Endothelial cell (in vitro differentiated cells): ENCODE measurements at places on chromosomes 6 and 20.

GRCh38 chr6:135280375-135281136, 99.4 kb downstream of the MYB start:
- DNase-seq, result no peak

GRCh38 chr6:2127484-2127911, 117.9 kb downstream of the GMDS start:
- peak; percentile 6 for DNase-seq

DNA sequence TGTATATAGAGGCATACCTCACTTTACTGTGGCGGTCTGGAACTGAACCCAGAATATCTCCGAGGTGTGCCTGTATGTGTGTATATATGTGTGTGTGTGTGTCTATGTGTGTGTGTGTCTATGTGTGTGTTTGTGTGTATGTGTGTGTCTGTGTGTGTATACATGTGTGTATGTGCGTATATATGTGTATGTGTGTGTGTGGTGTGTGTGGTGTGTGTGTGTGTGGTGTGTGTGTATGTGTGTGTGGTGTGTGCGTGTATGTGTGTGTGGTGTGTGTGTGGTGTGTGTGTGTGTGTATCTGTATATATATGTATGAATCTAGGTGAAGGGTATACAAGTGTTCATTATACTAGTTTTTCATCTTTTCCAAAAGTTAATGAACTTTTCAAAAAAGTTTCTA, 4.2 kb upstream of the NPEPL1 start:
- DNase-seq, result no peak

DNA sequence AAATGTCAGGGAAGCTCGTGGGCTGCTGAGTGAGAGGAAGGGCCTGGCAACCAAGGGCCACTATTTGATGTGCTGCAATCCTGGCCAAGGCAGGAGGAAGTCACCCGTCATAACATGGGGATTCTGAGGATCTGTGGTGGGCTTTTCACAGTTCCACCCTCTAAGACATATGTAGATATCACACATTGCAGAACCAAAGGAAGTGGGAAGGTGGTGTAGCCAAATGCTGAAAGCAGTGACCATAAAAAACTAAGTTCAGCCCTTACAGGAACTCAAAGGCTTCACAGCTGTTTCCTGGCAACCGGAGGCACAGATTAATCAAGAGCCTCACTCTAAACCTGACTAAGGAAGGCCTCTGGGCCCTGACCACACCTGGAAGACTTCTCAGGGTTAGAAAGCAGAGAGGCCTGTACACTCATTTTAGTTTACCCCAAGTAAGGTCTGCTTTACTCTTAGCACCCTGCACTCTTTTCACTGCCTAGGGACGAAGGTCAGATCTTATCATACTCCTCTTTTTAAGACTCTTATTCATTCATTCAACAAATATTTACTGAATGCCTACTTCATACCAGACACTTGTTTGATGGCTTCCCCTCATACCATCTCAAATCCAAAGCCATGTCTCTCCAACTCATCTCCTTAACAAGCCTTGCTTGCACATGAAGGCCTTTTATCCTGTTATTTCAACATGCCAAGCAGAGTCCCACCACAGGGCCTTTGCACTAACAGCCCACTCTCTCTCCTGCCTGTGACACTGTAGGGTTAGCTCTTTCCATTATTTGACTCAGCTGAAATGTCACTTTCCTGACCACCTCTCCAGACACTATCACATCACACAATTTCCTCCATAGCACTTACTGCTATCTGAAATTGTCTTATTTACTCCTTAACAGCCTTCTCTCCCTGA, 2.6 kb downstream of the UBE2V1 start:
- peak; percentile 21 for DNase-seq

DNA sequence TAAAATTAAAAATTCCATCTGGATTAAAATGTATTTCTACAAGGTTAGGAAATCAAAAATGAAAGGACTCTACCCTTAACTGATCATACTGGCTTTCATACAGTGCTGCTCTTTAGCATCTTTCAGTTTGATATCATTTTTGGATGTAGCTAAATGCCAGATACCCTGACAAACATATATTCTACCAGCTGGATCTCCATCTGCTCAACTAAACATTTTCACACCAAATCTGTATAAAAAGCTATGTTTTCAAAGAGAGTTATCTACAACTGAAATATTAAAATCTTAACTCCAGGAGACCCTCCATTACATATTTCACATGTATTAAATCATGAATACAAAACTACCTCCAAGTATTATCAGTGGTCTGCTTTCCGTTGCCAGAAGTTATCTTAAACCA, 95.7 kb downstream of the EPHA7 start:
- DNase-seq, result no peak

- no peak for DNase-seq
These were observed 501.2 kb downstream of the MMUT start for GRCh38 chr6:48961781-48962415.

- DNase-seq, result no peak
These were observed 30.0 kb upstream of the QKI start for GRCh38 chr6:163384510-163384909.

DNA sequence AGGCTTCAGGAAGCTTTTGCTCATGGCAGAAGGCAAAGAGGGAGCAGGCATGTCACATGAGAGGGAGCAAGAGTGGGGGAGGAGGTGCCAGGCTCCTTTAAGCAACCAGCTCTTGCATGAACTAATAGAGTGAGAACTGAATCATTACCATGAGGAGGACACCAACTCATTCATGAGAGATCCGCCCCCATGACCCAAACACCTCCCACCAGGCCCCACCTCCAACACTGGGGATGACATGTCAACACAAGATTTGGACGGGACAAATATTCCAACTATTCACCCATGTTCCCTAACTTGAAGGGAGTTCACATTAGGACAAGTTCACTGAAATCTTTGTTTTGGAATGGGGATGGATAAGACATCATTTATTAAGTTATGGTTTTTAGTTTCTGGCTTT, 155.2 kb upstream of the ESR1 start:
- DNase-seq, result no peak

GRCh38 chr20:33783818-33784217, 27.3 kb upstream of the CHMP4B start:
- DNase-seq, result no peak

DNA sequence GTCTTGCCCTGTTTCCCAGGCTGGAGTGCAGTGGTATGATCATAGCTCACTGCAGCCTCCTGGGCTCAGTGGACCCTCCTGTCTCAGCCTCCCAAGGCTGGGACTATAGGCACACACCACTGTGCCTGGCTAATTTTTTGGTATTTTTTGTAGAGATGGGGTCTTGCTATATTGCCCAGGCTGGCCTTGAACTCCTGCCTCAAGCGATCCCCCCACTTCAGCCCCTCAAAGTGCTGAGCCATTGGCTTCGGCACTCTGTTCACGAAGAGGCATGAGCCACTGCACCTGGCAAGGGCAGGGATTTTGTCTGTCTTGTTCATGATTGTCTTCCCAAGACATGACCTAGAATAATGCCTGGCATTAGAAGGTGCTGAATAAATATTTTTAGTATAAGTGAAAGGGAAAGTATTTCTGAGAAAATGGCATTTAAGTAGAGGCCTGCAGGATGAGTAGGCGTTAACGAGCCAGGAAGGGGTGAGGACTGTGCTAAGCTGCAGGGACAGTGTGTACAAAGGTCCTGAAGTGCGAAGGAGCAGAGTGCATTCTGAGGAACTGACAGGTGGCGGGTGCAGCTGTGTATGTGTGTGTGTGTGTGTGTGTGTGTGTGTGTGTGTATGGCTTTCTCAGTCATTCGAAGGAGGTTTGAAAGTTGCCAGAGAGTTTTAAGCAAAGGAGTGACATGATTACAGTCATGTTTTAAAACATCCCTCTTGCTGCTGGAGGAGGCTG, 43.0 kb downstream of the VEGFA start:
- no peak for DNase-seq

GRCh38 chr6:131213501-131213990, 78.3 kb downstream of the AKAP7 start:
- no peak for DNase-seq

GRCh38 chr6:30152016-30152673, 8.9 kb downstream of the TRIM10 start:
- DNase-seq, result no peak

GRCh38 chr6:26065952-26066380, 21.3 kb upstream of the HFE start:
- DNase-seq, result peak; percentile 56

DNA sequence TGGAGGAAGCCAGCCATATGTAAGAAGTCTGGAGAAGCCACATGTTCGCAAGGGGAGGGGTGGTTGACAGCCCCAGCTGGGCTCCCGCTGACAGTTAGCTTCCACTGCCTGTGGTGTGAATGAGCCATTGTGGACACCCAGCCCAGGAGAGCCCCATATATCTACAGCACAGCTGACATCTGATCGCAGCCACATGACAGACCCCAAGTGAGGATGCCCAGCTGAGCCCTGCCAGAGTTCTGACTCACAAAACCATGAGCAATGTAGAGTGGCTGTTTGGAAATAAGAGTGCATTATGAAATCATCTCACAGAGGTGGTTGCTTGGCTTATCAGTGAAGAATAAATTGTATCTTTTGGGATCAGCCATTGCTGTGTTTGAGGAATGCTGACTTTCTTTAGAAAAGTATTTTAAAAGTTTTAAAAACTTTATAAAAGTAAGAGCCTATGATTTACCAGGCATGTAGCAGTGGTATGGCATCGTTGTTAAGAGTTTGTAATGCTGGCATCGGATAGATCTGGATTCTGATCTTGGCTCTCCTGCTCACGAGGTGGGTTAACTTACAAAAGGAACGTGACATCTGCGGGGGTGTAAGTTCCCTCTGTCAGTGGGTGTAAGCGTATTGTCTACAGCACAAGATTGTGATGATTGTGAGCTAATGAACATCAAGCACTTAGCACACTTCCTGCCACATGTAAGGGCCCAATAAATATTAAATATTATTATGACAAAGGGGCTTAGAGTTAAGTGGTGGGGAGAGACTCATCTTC, 24.1 kb downstream of the CFAP61 start:
- no peak for DNase-seq

GRCh38 chr20:9507544-9508239, 6.7 kb upstream of the LAMP5 start:
- DNase-seq, result no peak

DNA sequence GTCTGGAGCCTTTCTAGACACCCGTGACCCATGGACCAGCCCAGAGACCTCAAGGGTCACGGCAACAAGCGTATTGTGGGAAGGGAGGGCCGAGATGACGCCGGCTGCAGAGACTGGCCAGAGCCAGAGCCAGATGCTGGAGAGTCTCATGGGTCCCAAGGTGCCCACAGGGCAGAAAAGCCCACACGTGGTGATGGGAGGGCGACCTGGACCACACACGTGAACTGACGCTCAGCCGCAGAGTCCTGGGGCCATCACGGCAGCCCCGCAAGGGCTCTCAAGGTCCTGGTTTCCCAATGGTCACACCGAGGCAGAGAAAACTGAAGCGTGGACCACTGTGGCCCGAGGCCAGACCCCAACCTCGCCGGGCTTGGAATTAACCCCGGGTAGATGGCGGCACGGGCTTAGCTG, 92.6 kb downstream of the YTHDF1 start:
- no peak for DNase-seq

- no peak for DNase-seq
These were observed 61.6 kb upstream of the TNFRSF21 start for GRCh38 chr6:47371139-47371869.
